ENCODE measurements at places on chromosomes 13 and 19.

- DNase-seq = no peak
Observed at GRCh38 chr19:33159893-33160292, 28.0 kb downstream of the WDR88 start.

DNA sequence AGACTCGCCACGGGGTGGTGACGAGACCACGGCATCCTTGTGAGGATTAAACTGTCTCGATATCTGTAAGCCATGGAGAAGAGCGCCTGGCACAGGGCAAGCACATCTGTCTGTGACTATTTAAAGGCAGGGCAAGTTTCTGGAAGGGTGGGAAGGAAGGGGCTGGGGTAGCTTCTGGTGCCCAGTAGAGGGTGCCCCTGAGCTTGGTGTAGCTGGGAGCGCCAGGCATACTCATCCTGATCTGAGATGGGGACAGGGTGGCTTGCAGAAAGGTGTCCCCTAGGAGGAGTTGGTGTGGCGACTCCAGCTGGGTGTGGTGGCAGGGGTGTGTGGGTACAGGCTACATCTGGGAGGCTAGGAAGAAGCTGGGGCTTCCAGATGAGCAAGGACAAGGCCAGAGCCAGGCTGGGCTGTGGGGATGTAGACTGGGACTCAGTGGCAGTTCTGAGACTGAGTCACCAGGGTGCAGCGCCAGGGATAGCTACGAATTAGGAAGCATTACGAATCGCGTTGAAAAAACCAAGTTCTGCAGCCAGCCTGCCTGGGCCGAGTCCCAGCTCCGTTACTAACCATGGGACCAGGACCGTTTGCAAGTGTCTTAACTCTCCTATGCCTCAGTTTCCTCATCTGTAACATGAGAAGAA is 23.1 kb upstream of the ASPDH start:
- DNase-seq = no peak

DNA sequence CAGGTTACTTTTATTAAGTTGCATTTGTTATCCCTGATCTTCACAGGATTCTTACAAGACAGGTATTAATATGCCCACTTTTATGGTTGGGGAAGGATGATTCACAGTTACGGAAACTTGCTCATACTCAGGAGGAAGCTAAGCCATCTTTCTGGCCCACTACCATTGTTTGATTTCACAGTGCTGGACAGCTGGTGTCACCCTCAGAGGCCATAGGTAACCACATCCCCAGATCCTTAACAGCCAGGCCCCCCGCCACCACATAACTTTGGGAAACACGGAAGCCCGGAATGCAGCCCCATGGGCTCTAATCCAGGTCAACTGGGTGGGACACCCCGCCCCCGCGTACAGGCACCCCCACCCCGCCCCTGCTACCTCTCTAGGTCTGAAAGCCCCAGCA is 119.7 kb downstream of the IRS2 start:
- no peak for DNase-seq

DNA sequence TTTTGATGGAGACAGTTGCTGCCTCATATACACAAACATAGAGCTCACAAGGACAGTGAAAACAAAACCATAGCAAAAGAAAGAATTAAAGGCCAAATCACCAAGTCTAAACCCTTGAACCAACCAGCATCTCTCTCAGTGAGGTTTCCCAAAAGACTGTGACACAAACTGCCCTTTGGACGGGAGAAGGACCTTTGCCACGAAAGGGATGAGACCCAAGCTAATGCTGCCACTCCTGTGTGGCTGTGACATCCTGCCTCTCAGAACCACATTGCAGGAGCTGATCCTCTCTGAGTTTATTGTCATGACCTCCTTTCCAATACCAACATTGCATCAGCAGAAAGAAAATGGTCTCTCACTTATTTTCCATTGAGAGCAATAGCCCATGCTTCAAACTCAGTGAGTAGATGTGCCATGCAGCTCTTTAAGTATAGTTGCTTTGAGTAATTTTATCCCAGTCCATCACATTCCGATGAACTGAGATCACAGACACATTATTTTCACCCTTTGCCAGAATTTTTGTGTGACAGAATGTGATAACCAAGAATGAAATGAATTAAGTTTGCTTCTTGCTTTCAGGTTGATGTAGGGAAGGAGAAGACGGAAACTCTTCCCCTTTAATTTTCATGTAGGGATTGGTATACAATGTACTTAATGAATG is 133.5 kb upstream of the IRS2 start:
- DNase-seq = no peak

- peak; percentile 73 for DNase-seq
Observed at GRCh38 chr19:55384920-55385723, 610 bp upstream of the RPL28 start.

GRCh38 chr19:40217027-40217810 is 965 bp downstream of the TTC9B start:
- no peak for DNase-seq

DNA sequence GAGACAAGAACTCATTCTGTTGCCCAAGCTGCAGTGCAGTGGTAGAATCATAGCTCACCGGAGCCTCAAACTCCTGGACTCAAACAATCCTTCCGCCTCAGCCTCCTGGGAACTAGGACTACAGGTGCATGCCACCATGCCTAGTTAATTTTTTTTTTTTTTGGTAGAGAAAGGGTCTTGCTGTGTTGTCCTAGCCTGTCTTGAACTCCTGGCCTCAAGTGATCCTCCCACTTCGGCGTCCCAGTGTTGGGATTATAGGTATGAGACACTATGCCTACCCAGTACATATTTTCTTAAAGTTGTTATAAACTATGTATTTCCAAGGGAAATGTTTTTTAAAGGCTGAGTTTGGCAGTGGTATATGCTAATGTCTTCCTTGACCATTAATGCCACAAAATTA is 412.6 kb downstream of the KLF12 start:
- no peak for DNase-seq

- DNase-seq = no peak
Observed at GRCh38 chr19:48518207-48518606, 6.6 kb upstream of the LMTK3 start.

GRCh38 chr13:31769575-31769974 is 30.2 kb downstream of the RXFP2 start:
- DNase-seq = no peak

- no peak for DNase-seq
Observed at GRCh38 chr19:468587-469256, 7.9 kb upstream of the SHC2 start.

GRCh38 chr13:93409001-93409400 is 182.4 kb downstream of the GPC6 start:
- DNase-seq = no peak

GRCh38 chr13:27632648-27633047 is 11.0 kb downstream of the POLR1D start:
- DNase-seq = no peak

- no peak for DNase-seq
Observed at GRCh38 chr13:21987793-21988192, 316.9 kb downstream of the FGF9 start.

DNA sequence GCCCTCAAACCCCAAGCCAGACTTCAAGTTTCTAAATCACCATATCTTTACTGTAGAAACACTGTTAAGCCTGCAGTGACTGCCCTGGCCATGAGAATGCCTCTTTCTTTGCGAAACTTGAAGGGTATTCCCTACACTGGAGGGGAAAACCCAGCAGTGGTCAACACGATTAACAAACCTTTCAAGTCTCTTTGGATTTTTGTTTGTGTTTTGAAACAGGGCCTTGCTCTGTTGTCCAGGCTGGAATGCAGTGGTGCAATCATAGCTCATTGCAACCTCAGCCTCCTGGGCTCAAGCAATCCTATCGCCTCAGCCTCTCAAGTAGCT is 17.4 kb upstream of the POMP start:
- DNase-seq = no peak

DNA sequence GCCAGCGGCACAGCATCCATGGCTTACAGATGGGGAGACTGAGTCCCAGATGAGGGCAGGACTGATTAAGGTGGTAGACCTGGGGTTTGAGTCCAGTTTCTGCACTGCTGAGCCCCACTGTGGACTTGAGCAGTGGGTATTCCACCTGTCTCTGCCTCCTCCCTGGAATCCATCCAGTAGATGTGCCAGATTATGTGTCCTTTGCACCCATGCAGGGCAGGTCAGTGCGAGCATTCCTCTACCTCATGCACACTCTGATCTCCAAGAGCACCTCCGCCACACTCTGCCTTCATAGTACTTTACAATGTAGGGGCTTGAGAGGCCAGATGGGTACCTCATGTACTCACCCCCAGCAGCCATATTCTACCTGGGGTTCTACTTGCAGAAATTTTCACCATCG is 10.0 kb downstream of the ZSCAN22 start:
- DNase-seq = no peak

- no peak for DNase-seq
Observed at GRCh38 chr19:39032063-39032918, at the start of gene FBXO27. Gene FBXO27, minus strand, starts transcription at chr19:39032549. Its CDS starts 322 bp downstream, at chr19:39032227.

DNA sequence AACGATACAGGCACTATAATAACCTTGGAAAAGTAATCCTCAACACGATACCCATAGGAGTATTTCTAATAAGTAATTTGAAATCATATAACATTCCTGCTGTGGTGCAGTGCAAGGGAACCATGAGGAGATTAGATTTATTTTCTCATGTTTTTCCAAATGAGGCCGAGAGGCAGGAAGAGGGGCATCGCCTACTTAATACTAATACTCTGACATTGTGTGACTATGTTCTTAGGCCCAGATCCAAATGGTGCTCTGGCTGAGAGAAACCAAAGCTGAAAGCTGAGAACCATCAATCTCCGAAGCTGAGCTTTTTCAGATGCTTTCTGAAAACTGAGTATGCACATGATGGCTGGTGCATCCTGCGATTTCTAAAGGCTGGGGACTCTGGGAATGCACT is 248.0 kb upstream of the MAB21L1 start:
- DNase-seq = no peak

All from keratinocyte (primary cell).